Uterus (tissue), 4 donors: ENCODE measurements at places on chromosomes 7 and 10. TPM values are rescaled to one million over a fixed set of nuclear protein-coding genes. Genes with fewer than 3 reads are reported as not detected.

- no peaks in the 10 kb centered on the region for H3K27me3 ChIP-seq
- H3K27ac ChIP-seq: no peak overlapping the region
- H3K36me3 ChIP-seq: no peaks in the 10 kb centered on the region
- no peaks in the 10 kb centered on the region for H3K4me1 ChIP-seq
- H3K4me3 ChIP-seq: no peak overlapping the region
- no peak for DNase-seq
These were observed 81.4 kb downstream of the MALSU1 start for GRCh38 chr7:23380556-23380955.

DNA sequence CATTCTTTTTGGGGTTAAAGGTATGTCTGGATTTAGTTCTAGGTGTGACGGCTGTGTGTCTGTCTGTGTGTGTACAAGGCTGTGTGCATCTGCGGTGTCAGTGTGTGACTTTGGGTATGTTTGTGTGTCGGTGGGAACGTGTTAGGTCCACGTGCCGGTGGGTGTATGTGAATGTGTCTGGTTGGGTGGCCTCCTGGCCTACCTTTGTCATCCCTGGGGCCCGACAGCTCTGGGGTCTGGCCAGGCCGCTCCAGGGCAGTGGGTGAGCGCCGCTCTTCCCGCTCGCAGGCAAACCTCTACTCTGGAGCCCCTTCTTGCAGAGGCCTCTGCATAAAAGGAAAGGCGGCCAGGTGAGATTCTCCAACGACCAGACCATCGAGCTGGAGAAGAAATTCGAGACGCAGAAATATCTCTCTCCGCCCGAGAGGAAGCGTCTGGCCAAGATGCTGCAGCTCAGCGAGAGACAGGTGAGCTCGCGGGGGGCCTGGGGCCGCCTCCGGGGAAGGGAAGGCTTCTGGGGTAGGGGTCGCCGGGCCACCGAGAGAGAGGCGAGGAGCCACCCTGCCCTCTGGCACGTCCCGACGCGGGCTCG, 2.4 kb downstream of the HHEX start:
- no peaks in the 10 kb centered on the region for H3K4me1 ChIP-seq
- no peaks in the 10 kb centered on the region for H3K36me3 ChIP-seq
- no peak overlapping the region for H3K4me3 ChIP-seq
- H3K27me3 ChIP-seq: peaks cover 27% of the 10 kb centered on the region
- no peak for DNase-seq

GRCh38 chr7:51278797-51279196, 37.8 kb downstream of the COBL start:
- H3K27ac ChIP-seq: no peak overlapping the region
- H3K27me3 ChIP-seq: no peaks in the 10 kb centered on the region
- no peaks in the 10 kb centered on the region for H3K4me1 ChIP-seq
- H3K36me3 ChIP-seq: no peaks in the 10 kb centered on the region
- no peak for DNase-seq

GRCh38 chr7:41459183-41459582, 243.7 kb downstream of the INHBA start:
- no peaks in the 10 kb centered on the region for H3K36me3 ChIP-seq
- H3K27me3 ChIP-seq: no peaks in the 10 kb centered on the region
- no peaks in the 10 kb centered on the region for H3K4me1 ChIP-seq
- H3K27ac ChIP-seq: no peak overlapping the region
- no peak for DNase-seq
- H3K4me3 ChIP-seq: no peak overlapping the region

- no peaks in the 10 kb centered on the region for H3K27me3 ChIP-seq
- H3K27ac ChIP-seq: no peak overlapping the region
- no peak for DNase-seq
- no peaks in the 10 kb centered on the region for H3K36me3 ChIP-seq
- H3K4me3 ChIP-seq: no peak overlapping the region
- H3K4me1 ChIP-seq: no peaks in the 10 kb centered on the region
These were observed 40.3 kb upstream of the GTF2I start for GRCh38 chr7:74617180-74617744.

- no peak for DNase-seq
- H3K27me3 ChIP-seq: no peaks in the 10 kb centered on the region
- H3K36me3 ChIP-seq: no peaks in the 10 kb centered on the region
- H3K4me1 ChIP-seq: no peaks in the 10 kb centered on the region
- no peak overlapping the region for H3K27ac ChIP-seq
These were observed 148.0 kb downstream of the ANKRD7 start for GRCh38 chr7:118372530-118372929.

- no peak overlapping the region for H3K4me3 ChIP-seq
- no peaks in the 10 kb centered on the region for H3K36me3 ChIP-seq
- H3K27ac ChIP-seq: no peak overlapping the region
- no peaks in the 10 kb centered on the region for H3K4me1 ChIP-seq
- no peak for DNase-seq
- no peaks in the 10 kb centered on the region for H3K27me3 ChIP-seq
These were observed 15.1 kb downstream of the WAPL start for GRCh38 chr10:86506499-86506898.

DNA sequence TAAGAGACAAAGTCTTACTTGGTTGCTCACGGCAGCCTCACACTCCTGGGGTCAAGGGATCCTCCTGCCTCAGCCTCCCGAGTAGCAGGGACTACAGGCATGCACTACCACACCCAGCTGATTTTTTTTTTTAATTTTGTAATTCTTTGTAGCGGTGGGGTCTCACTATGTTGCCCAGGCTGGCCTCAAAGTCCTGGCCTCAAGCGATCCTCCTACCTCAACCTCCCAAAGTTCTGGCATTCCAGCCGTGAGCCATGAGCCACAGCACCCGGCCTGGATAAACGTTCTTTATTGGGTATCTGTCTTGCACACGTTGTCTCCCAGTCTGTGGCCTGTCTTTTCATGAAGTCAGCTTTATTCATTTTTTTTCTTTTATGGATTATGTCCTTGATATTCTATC, 636.1 kb upstream of the FOXK1 start:
- DNase-seq: no peak
- H3K27me3 ChIP-seq: no peaks in the 10 kb centered on the region
- no peak overlapping the region for H3K4me3 ChIP-seq

DNA sequence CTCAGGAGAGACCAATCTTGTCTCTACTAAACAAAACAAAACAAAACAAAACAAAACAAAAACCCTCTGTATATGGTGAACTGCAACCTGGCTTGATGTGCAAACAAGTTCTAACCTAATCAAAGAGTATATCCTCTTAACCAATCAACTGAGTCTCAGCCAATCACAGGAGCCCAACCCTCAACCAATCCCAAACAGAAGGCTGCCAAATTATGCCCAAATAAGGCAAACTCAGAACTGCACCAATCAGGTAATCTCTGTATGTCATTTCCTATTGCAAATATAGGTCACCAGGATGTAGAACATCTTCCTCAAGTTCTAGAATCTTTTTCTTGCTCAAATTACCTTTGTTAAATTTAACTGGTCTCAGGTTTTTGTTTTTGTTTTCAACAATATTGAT, 5.2 kb downstream of the FAM133B start:
- DNase-seq: no peak
- no peaks in the 10 kb centered on the region for H3K27me3 ChIP-seq
- peaks cover 4% of the 10 kb centered on the region for H3K4me1 ChIP-seq
- no peak overlapping the region for H3K4me3 ChIP-seq

- H3K4me3 ChIP-seq: no peak overlapping the region
- no peaks in the 10 kb centered on the region for H3K4me1 ChIP-seq
- no peak overlapping the region for H3K27ac ChIP-seq
- DNase-seq: no peak
- H3K27me3 ChIP-seq: no peaks in the 10 kb centered on the region
- H3K36me3 ChIP-seq: no peaks in the 10 kb centered on the region
These were observed 236.3 kb upstream of the IGFBP3 start for GRCh38 chr7:46157404-46157803.

DNA sequence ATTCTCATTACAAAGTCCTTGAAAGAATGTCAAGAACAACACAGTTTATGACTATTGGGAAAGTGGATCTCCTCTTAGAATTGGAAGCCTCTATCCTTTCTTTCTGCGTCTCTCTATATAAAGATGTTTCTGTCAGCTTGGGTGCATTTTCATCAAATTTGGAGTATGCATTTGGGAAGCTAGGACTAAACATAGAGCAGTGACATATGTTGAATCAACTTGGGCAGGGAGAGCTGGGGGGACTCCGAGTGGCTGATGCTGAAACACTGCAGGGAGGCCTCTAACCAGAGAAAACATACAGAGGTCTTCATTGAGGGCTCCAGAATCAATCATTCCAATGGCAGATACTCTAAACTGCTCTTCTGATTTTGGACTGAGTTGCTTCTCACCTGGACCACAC, 147.4 kb downstream of the PDE1C start:
- no peak overlapping the region for H3K4me3 ChIP-seq
- no peaks in the 10 kb centered on the region for H3K4me1 ChIP-seq
- no peaks in the 10 kb centered on the region for H3K27me3 ChIP-seq
- no peak for DNase-seq
- H3K27ac ChIP-seq: no peak overlapping the region

DNA sequence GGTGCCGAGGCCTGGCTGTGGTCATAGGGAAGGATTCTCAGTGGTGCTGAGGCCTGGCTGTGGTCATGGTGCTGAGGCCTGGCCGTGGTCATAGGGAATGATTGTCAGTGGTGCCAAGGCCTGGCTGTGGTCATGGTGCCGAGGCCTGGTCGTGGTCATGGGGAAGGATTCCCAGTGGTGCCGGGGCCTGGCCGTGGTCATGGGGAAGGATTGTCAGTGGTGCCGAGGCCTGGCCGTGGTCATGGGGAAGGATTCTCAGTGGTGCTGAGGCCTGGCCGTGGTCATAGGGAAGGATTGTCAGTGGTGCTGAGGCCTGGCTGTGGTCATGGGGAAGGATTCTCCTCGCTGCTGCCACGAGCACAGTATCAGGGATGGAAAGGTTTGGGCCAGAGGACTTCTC, 327.3 kb downstream of the ADARB2 start:
- no peaks in the 10 kb centered on the region for H3K36me3 ChIP-seq
- H3K4me1 ChIP-seq: no peaks in the 10 kb centered on the region
- H3K4me3 ChIP-seq: no peak overlapping the region
- H3K27me3 ChIP-seq: no peaks in the 10 kb centered on the region
- no peak for DNase-seq

DNA sequence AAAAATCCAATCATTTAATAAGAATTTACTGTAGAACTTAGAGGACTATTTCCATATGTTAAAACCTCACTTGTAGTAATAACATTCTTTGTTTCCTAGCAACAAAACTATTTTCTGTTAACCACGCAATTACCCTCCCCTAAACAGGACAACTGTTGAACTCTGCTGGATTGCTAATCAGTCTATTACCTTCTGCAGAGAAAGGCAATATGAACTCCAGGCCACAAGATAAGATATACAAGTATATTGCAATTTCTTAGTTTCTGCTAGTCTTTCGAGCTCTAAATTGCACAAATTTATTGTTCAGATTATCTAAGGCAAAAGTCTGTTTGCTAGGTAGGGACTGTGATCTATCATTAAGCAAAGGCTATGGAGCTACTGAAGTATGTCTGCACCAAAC, 920.1 kb upstream of the LRRN3 start:
- no peak overlapping the region for H3K27ac ChIP-seq
- no peak overlapping the region for H3K4me3 ChIP-seq
- no peaks in the 10 kb centered on the region for H3K4me1 ChIP-seq
- H3K36me3 ChIP-seq: no peaks in the 10 kb centered on the region
- no peaks in the 10 kb centered on the region for H3K27me3 ChIP-seq

DNA sequence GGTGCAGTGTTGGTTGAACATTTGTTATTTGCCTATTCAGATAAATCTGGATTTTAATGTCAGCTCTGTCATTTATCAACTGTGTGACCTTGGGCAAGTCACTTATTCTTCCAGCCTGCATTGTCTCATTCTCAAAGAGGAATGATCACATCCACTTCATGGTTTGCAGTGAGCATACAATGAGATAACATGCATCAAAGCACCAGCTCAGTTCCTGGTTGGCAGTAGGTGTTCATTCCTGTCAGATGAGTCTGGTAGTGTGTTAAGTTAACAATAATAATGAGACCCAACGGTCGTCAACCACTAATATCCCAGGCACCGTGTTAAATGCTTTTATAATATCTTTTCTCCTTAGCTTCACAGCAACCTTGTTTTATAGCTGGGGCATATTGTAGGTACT, 137.3 kb downstream of the SORCS3 start:
- no peak overlapping the region for H3K4me3 ChIP-seq
- H3K27ac ChIP-seq: no peak overlapping the region
- no peak for DNase-seq
- no peaks in the 10 kb centered on the region for H3K36me3 ChIP-seq

DNA sequence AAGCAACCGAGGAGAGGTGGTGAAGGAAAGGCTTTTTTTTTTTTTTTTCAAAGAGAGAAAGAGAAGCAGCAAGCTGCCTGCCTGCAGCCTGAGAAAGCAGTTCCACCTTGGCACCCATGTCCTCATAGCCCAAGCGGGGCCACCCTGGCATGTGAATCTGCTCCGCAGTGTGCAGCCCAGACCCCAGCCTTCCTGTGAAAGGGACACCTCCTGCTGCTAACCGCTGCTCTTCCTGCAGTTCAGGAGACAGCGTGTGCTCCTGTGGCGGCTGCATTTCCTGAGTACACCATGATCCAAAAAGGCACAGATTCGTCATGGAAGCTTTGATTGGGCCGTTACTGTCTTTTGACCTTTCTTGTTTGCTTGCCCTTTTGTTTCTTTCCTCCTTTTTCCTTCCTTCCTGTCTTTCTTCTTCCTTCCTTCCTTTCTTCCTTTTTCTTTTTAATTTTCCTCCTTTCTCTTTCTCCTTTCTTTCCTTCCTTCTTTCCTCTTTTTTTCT, 38.1 kb downstream of the IKZF1 start:
- H3K36me3 ChIP-seq: no peaks in the 10 kb centered on the region
- H3K27ac ChIP-seq: no peak overlapping the region
- no peak overlapping the region for H3K4me3 ChIP-seq
- no peaks in the 10 kb centered on the region for H3K4me1 ChIP-seq
- no peaks in the 10 kb centered on the region for H3K27me3 ChIP-seq

DNA sequence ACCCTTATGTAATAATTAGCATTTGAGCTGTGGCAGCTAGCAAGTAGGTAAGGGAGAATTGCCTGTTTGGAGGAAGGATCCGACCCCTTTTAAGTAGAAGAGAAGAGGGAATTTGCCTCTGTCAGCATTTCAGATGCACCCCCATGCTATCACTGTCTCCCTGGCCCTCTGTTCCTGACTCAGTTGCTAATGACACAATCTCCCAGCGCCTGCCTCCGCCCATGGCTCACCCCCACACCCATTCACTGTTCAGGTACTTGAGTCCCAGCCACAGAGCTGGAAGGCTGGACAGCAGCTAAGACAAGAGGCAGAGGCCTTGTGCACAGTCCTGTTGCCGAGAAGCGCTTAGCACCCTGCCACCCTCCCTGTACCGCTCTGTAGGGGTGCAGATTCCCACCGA, 512.3 kb upstream of the GALNT17 start:
- H3K36me3 ChIP-seq: no peaks in the 10 kb centered on the region
- H3K4me1 ChIP-seq: no peaks in the 10 kb centered on the region
- no peak overlapping the region for H3K27ac ChIP-seq
- no peak for DNase-seq
- H3K4me3 ChIP-seq: no peak overlapping the region

The SSBP1 gene
- total RNA-seq: 58.2 TPM

The IGFBP3 gene
- total RNA-seq: 345 TPM

The DNAJC12 gene
- total RNA-seq: 8.8 TPM

The INMT gene
- 11.8 TPM for total RNA-seq

The JCAD gene
- total RNA-seq: 48.8 TPM

The RBP4 gene
- 3.2 TPM for total RNA-seq

The SPDYE2B gene
- total RNA-seq: not detected

The SPAG6 gene
- 3.9 TPM for total RNA-seq
